ENCODE measurements at places on chromosomes 12 and 14. TPM values are rescaled to one million over a fixed set of nuclear protein-coding genes. Genes with fewer than 3 reads are reported as not detected.

The KRT77 gene
- total RNA-seq, result not detected

The ADSS1 gene
- total RNA-seq, result 3.2 TPM

The KCNC2 gene
- total RNA-seq, result not detected

The MANSC1 gene
- 8.5 TPM for total RNA-seq

The GLS2 gene
- 0.20 TPM for total RNA-seq

The SVOP gene
- under 0.01 TPM for total RNA-seq

The BICDL1 gene
- not detected for total RNA-seq

The MGST1 gene
- total RNA-seq, result 75.6 TPM

The USP15 gene
- 40.0 TPM for total RNA-seq

The NAP1L1 gene
- 221 TPM for total RNA-seq

The NELL2 gene
- total RNA-seq, result 1.1 TPM

The RCOR1 gene
- 10.7 TPM for total RNA-seq

The GPR84 gene
- total RNA-seq, result not detected

The MFAP5 gene
- total RNA-seq, result not detected

DNA sequence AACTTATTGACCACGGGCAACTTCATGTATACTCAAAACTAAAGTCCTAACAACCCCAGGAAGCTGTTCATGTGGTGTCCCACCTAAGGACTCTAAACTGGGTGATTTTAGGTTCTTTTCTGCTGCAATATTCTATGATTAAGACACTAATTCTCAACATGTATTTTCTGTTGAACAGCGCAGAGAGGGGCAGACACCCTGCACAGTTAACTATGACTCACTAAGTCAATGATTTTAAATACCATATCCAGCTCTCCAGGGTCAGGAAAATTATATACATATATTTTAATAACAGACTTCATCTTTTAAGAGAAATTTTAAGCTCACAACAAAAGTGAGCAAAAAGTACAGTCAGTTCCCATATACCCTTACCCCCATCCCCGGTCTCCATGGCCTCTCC lies 85.0 kb downstream of the FOXN3 start:
- DNase-seq, result no peak

- no peak for DNase-seq
Measured at GRCh38 chr12:18320976-18321375, 59.7 kb downstream of the PIK3C2G start.

GRCh38 chr14:104925855-104926609 lies 1.4 kb downstream of the PLD4 start:
- no peak for DNase-seq

- no peak for DNase-seq
Measured at GRCh38 chr12:4434706-4435425, 10.7 kb downstream of the FGF6 start.

GRCh38 chr12:68381476-68382219 lies 49.5 kb upstream of the MDM1 start:
- no peak for DNase-seq

DNA sequence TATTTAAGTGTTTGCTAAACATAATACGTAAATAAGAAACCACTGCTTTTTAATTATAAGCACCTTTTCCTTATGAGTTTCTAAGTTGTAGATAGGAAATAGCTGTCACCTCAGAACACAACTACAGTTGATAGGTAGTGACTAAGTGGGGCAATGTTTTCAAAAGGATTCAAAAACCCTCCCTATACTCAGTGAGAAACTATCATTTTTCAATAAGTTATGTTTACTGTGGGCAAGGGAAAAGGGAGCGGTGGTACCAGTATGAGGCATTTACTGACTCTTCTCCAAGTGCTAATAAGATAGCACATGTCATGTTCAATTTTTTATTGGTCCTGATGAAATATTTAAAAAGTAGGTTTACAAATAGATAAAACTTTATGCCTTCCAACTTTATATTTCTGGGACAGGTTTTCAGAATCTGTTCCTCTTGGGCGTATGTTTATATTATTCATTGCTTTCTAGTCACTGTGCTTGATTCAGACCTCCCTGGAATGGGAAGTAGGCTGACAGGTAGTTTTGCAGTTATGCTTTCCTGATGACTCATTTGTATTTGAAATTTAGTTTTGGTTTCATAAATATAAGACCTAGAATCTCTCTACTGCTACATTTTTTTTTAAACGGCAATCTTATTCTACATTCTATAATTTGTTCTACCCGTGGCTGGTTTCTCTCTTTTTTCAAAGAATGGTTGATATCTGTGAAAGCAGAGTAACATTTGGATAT lies 153.1 kb downstream of the TMEM117 start:
- DNase-seq, result no peak

GRCh38 chr14:33918256-33918655 lies 32.6 kb downstream of the EGLN3 start:
- DNase-seq, result no peak

DNA sequence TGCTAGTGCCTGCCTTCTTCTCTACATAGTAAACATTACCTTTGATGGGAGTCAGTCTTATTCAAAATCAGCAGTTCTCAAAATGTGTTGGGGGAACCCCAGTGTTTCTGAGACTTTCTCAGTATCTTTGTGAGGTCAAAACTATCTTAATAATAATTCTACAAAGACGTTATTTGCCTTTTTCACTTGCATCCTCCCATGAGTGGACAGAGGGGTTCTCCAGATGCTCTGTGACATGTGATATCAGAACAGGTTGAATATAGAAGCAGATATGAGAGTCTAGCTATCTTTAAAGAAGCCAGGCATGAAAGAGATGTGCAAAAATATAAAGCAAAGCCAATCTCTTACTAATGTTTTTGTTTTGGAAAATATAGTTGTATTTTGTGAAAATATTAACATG lies 144.7 kb downstream of the KTN1 start:
- no peak for DNase-seq

GRCh38 chr12:73125148-73125547 lies 853.0 kb downstream of the TRHDE start:
- no peak for DNase-seq

DNA sequence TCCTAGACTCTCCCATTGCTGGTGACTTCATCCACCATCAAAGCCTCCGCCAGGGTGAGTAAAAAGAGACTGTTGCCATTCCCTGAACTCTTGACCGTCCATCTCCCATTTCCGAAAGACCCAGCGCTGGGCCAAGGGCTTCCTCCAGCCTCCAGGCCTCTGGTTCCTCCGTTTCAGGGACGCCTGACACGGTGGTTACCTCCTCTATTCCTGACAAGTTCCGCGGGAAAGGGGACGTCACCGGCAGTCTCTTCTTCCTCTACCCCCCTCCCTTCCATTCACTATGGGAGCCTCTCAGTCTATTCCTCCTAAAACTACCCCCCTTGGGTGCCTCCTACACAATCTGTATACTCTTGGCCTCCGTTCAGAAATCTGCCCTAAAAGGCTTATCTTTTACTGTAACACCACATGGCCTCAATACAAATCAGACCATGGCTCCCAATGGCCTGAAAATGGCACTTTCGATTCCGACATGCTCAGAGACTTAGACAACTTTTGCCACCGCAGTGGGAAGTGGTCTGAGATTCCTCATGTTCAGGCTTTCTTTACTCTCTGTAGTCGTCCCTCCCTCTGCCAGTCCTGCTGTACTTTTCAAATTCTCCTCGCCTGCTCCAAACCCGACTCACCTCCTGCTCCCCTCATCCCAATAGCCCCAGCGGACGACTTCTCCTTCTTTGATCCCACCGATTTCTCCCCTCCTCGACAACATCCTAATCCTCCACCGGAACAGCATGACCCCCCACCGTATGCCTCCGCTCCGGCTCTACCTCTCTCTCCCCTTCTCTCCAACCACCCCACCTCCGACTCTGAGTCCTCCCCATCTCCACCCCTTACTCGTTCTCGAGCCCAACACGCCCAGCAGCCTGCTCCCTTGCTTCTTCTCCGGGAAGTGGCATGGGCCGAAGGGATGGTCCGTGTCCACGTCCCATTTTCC lies 70.4 kb downstream of the MOK start:
- DNase-seq, result peak; percentile 72

- peak; percentile 70 for DNase-seq
Measured at GRCh38 chr14:93231129-93231979, 24.3 kb downstream of the UBR7 start.

- no peak for DNase-seq
Measured at GRCh38 chr12:1915082-1915968, 3.1 kb downstream of the CACNA2D4 start.

GRCh38 chr12:102681309-102681708 lies 200.9 kb upstream of the IGF1 start:
- no peak for DNase-seq

DNA sequence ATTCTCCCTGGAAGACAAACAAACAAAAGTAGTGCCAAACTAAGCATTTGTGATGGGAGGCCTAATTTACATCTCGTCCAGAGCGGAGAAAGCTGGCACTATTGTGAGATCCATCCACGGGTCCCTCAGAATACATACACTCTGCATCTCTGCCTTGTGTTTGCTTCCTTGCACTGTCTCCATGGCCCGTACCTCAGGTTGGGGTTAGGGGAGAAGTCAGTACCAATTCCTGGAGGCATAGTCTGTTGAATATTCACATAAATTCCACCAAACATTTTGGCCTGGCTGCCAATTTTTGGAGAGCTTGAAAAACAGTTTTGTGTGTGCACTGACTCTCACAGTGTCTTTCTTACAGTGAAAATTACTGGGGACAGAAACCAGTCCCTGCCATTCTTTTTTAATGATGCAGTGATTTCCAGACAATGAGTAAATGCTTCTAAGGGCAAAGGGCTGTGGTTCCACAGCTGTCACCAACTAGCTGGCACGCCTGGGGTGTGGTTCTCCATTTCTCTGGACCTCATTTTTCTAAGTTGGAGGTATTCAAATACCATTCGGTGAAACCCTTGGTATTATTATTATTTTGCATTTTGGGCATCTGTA lies 119.7 kb upstream of the HIF1A start:
- peak; percentile 58 for DNase-seq

GRCh38 chr12:1830981-1831963 lies 10.9 kb downstream of the LRTM2 start:
- peak; percentile 45 for DNase-seq

DNA sequence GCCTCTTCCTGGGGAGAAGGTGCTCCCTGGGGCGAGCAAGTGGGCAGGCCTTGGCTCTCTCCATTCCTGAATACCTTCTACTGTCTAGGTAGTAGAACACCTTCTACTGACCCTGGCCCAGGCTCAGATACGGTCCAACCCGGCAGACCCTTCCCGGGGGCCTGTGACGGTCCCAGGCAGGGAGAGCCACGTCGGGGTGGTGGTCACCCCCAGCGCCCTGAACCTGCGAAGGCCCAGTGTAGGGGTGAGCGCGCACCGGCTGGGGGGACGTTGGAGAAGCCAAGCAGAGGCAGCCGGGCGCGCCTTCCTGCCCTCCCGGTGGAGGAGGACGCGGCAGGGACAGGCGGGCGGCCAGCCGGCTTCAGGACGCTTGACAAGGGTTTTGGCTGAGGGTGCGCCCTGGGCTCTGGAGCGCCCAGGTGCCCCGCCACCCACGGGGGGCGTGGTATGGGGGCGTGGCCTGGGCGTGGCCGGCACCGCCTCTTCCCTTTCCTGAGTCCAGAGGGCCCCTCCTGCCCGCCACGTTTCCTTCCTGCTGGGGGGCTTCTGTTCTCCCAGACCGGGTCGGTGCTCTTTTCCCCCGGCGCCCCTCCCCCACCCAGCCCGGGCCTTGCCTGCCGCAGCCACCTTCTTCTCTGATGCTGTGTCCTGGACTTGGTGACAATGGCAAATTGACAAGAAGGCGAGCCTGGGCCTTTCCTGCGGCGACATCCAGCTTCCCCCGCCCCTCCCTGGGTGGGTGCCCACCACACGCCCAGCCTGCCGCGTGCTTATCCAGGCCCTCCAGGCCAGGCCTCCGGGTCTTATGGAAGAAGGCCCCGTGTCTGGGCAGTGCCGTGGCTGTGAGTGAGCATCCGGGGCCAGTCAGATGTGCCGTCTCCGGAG lies 24.5 kb upstream of the PPP1R13B start:
- no peak for DNase-seq

GRCh38 chr12:107288414-107289127 lies 195.2 kb upstream of the CRY1 start:
- peak; percentile 6 for DNase-seq

GRCh38 chr12:31118347-31119191 lies 44.9 kb downstream of the DDX11 start:
- DNase-seq, result no peak

DNA sequence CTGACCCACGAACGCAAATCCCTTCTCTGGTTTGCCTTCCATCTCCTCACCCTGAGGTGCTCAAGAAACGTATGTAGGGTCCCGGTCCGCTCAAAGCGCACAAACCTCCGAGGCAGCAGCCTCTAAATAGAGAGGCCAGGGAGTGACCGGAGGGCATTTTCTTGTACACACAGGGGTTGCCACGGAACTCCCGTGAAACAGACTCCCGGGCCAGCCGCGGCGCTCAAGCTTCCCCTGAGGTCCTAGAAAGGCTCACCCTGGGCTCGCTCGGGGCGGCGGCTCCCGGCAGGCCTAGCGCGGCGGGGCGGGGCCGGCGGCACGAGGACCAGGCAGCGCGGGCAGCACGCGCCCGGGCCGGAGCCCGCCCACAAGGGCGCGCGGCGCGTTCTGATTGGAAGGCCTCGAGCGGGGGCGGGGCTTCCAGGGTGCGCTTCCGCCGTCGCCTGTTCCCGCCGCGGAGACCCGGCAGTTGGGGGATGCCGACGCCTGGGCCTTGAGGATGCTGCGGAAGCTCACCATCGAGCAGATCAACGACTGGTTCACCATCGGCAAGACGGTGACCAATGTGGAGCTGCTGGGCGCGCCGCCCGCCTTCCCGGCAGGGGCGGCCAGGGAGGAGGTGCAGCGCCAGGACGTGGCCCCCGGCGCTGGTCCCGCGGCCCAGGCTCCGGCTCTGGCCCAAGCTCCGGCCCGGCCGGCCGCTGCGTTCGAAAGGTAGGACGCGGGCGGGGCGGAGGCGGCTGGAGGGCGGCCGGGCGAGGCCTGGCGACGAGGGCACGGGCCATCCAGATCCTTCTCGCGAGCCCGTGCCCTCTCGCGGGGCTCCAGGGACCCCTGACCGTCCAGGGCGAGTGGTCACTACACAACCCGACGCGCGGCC lies at the start of gene TDRD9:
TSS of gene TDRD9 (plus strand) at position 446 of the 880 bp plus-strand sequence. CDS start at position 500, 54 bp downstream.
- DNase-seq, result no peak

DNA sequence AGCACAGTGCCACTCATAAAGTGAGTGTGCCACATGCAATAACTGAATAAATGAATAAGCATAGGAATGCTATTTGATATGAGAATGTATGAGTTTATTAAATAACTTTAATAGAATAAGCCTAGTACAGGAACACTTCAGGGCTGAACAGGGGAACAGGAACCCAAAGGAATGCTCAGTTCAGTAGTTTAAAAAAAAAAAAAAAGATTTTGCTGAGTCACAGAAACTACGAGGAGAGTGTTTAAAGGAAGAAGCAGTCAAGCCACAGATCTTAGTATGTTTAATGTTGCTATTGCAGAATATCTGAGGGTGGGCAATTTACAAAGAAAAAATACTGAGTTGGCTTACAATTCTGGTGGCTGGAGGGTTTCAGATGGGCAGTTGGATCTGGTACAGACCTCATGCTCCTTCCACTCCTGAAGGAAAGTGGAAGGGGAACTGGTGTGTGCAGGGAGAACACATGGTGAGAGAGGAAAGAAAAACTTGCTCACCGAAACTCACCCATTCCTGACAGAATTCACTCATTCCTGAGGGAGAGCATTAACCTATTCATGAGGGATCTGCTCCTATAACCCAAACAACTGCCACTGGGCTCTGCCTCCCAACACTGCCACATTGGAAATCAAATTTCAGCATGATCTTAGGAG lies 880.3 kb upstream of the MGAT4C start:
- peak; percentile 28 for DNase-seq
